CD4-positive, alpha-beta T cell treated with Interleukin-17A for 1 hour (primary cell): ENCODE measurements at places on chromosomes 11 and 22.

GRCh38 chr11:15818132-15818842 lies 538.1 kb downstream of the SOX6 start:
- no peak for DNase-seq

GRCh38 chr11:12200279-12200990 lies 90.0 kb downstream of the MICAL2 start:
- DNase-seq = no peak

- no peak for DNase-seq
Observed at GRCh38 chr11:121497176-121497998, 44.6 kb upstream of the SORL1-AS1 start.

- DNase-seq = no peak
Observed at GRCh38 chr11:83508804-83509203, 222.6 kb upstream of the CCDC90B start.

GRCh38 chr22:29786031-29786430 lies 18.9 kb downstream of the UQCR10 start:
- DNase-seq = no peak

DNA sequence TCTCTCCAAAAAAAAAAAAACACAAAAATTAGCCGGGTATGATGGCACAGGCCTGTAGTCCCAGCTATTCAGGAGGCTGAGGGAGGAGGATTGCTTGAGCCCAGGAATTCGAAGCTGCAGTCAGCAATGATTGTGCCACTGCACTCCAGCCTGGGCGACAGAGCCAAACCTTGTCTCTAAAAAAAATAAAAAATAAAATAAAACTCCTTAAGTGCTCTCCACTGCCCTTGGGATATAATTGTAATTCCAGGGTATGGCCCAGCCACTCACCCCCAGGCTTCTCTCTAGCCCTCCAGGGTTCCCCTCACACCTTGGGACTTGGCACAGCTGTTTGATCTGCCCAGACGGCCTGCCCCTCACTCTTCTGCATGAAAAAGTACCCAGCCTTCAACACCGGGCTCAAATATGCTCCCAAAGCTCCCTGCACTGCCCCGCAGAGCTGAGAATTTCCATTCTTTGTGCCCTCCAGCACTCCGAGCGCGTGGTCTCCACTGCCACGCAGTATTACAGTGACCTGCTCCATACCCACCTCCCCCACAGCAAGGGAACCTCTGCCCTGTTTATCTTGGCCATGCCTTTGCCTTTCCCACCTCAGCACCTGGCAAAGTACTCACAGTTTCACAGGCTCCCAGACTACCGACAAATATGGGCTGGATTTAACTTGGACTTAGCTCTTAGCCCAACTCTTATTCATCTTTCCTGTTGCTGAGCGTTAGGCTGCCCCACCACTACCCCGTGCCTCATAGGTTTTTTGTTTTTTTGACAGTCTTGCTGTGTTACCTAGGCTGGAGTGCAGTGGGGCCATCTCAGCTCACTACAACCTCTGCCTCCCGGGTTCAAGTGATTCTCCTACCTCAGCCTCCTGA lies 7.6 kb upstream of the FTH1 start:
- DNase-seq = no peak

- no peak for DNase-seq
Observed at GRCh38 chr11:16816358-16817270, 78.2 kb downstream of the C11orf58 start.

DNA sequence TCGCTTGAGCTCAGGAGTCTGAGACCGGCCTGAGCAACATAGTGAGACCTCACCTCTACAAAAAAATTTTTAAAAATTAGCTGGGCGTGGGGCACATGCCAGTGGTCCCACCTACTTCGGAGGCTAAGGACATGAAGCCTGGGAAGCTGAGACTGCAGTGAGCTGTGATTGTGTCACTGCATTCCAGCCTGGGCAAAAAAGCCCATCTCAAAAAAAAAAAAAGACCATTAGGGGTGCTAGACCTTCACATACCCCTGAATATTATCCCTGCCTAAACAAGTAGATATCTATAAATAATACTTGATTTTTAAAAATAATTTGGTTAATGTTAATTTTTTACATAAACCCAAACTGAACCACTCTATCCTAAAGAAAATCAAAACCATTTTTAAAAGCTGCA lies 24.2 kb downstream of the NUP98 start:
- DNase-seq = no peak

DNA sequence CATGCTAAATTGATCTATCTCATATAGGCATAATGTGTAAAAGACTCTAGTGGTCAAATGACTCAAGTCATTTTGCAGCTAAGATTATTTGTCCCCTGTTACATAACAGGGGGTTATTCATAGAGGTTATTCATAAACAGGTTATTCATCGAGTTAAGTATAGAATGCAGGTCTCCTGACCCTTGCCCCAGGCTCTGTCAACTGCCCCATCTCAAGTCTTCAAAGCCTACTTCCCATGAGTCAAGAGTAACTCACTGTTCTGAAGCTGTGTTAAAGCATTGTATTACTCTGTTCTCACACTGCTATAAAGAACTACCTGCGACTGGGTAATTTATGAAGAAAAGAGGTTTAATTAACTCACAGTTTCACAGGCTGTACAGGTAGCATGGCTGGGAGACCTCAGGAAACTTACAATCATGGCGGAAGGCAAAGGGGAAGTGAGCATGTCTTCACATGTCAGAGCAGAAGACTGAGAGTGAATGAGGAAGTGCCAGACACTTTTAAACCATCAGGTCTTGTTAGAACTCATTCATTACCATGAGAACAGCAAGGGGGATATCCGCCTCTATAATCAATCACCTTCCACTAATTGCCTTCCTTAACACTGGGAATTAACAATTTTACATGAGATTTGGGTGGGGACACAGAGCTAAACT lies 226.2 kb upstream of the BLID start:
- no peak for DNase-seq

DNA sequence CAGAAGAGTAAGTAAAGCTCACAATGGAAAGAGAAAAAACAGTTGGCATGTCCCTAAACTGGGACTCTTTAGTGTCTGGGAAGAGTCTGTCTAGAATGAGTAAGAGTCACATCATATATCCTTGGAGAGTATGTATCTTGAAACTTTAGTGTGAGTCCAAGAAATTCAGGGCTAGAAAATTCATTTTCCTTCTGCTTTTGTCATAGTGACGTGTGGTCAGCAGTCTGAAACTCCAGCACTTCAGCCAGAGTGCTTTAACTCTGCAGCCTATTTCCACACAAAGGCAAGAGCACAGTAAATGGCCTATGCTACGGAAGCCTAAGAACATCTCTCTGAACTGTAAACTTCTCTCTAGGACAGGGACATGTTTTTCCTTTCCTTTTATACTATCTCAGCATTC lies 174.1 kb downstream of the FAM181B start:
- no peak for DNase-seq

DNA sequence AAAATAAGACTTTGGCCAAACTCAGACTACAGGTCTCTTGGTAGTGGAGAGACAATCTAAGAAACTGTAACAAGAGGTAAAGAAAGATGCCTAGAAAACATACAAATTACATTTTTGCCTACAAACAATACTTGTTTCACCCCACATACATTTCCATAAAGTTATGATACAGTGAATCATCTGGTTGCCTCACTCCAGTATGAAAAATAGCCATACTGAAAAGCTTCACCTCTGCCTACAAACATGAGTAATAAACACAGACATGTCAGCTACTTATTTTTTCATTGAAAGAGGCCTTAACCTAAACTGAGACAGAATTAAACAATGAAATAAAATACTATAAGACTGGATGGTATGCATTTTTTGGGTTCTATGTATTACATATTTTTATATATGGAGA lies 1463.0 kb downstream of the FAM181B start:
- DNase-seq = no peak

DNA sequence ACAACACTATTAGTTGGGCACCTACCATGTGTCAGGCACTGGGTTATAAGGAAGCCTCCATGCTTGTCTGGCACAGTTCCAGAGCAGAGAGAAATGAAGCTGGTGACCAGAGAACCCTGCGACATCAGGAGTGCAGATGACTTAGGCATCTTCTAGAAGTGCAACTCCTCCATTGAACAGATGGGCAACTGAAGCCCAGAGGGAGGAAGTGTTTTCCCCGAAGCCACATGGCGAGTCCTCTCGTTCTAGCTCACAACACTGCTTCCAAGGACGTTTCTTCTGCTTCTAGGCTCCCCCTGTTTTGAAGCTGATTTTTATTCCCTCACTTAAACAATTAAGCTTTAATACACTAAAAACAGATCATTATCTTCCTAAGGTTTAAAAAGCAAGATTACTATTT lies 109.8 kb upstream of the SYT13 start:
- no peak for DNase-seq

DNA sequence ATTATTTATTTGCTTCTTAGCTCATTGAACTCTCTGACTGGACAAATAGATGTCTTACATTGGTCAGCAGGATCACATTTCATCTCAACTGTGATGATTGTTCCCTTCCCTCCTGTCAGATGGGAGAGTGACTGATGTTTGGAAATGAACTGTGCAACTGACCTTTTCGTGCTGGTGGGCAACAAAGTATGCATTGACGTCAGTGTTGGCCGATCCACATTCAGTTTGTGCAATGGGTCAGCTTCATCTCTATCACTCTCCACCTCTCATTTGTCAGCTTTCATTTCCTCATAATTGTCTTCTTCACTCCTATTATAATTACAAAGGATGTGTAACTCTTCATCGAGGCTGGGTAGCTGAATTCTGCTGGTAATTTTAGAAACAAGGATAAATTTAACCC lies 71.3 kb downstream of the PPP2R1B start:
- DNase-seq = no peak
